Kidney tubule cell (primary cell): ENCODE measurements at places on chromosomes 12 and 14.

DNA sequence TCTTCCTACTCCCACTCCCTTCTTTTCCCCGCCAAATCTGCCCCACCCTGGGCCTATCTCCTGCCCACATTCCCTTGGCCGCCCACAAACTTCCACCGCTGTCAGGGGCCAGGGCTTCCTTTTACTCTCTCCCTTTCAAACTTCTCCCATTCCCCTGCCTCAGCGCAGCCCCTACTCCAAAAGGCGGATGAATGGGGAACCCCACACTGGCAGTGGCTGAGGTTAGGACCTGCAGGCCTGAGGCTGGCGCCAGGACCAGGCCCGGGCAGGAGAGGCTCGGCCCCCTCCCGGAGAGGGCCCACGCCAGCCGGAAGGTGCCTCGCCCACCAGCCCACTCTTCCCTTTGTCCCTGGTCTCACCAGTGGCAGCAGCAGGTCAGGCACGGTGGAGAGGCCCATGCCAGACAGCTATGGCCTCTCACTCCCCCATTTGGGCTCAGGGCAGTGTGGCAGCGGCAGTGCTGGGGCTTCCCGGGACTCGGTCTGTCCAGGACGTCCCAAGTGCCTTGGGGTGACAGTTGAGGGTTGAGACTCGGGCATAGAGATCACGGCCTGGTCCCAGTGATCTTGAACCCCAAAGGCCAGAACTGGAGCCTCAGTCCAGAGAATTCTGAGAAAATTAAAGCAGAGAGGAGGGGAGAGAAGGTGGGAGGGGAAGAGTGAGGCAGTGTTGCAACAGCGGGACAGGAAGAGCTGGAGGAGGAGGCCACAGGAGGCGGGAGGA, at the start of gene TNFRSF1A:
Gene TNFRSF1A, minus strand, starts transcription at position 660 of the 723 bp plus-strand sequence. Its CDS starts 262 bp downstream, at position 398.
- DNase-seq = peak; percentile 73

- no peak for DNase-seq
Measured at GRCh38 chr14:29459969-29460560, 467.6 kb downstream of the PRKD1 start.

DNA sequence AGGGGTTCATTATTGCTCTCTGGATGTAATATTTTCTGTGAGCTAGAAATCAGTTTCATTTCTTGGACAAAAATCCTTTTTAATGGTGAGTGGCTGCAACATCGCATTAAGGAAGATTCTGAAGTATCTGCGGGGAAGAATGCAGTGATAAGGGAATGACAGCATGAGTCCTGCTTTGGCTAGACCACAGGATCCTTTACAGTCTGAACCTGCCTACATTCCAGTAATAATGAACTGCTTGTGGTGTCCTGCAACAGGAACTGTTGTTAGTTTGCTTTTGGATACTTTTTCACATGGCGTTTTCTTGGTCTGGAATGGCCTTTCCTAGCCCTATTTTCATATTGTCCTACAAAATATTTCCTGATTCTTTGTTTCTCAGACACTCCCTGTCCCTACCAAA, 15.7 kb downstream of the MDM2 start:
- no peak for DNase-seq

DNA sequence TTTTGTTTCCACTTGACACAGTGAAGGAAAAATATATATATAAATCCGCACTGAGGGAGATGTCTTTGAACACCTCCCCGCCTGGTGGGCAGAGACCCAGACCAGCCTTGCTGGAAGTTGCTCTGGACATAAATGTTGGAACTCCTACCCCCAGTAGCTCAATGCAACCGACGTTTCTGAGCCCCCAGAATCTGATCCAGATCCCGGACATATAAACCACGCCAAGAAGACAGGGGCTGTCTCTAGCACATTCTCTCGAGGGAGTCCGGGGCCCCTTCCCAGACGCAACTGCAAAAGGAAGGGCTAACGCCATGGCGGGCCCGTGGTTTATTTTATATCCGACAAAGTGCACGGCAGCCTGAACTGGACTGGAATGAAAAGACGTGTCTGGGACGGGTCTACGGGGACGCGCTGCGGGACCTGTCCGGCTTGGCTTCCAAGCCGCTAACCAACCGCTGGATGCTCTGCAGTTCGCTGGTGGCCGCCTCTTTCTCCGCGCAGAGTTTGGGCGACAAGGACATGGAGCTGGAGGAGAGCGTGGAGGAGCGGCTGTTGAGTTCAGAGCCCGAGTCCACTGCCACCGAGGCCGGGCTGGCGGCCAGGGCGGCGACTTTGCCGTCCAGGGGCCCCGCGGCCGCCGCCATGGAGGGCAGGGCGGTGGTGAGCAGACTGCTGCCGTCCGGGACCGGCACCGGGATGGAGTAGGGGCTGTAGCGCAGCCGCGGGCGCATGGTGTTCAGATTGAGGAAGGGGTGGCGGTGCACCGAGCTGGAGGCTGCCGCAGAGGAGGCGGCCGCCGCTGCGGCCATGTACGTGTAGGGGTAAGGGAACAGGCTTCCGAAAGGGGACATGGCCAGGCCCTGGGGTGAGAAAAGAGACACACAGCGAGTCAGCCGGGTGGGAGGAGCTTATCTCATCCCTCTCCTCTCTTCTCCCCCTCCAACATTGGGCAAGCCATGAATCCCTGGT, 12.2 kb downstream of the TBX3 start:
- DNase-seq = no peak

GRCh38 chr12:56374726-56375597, 12.3 kb upstream of the APOF start:
- DNase-seq = peak; percentile 39

DNA sequence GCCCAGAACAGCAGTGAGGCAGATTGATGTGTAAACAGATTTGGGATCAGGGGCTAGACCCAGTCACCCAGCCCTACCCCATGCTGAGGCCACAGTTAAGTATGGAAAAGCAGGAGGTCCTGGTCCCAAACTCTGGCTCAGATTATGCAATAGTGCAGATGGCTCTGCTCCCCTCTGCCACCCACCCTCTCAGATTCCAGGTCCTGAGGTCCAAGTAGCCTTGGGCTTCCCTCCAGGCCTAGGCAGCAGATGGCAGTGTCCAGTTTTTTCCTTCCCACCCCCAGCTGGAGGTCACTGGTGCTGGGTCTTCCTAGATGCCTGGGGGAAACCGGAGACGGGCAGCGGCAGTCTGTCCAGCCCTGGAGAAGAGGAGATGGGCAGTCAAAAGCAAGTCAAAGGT, 2.8 kb upstream of the DHH start:
- DNase-seq = no peak
